ENCODE measurements at places on chromosomes 2 and 18.

DNA sequence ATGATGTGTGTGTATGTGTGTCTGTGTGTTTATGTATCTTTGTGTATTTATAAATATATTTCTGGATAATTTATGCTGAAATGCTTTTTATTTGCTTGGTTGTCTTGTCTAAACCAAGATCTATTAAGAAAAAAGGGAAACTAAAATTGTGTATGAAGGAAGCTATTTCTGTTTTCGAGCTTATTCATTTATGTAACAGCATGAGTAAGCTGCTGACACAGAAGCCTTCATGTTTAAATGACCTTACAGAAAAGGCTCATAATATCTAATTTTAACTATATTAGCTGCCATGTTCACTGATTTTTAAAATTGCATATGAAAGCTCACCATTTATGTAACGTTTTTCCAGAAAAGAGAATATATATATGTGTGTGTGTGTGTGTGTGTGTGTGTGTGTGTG is 392.8 kb downstream of the PTH2R start:
- no peak for DNase-seq

DNA sequence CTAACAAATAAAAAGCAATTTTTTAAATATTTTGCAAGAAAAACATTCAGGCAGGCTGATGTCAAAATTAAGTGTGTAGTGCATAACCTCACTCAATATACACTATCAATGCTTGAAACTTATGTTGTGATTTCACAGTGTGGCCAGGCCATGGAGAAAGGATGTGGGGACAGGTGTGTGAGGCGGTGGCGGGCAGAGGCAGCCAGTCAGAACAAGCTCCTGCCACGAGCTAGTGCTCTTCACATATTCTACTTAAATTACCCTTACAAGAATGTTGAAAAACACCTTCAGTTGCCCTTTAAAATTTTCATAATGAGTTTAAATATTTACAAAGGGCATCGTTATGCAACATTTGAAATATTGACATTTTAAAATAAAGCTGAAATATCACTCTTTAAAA is 43.2 kb downstream of the CYB5A start:
- peak; percentile 32 for DNase-seq

DNA sequence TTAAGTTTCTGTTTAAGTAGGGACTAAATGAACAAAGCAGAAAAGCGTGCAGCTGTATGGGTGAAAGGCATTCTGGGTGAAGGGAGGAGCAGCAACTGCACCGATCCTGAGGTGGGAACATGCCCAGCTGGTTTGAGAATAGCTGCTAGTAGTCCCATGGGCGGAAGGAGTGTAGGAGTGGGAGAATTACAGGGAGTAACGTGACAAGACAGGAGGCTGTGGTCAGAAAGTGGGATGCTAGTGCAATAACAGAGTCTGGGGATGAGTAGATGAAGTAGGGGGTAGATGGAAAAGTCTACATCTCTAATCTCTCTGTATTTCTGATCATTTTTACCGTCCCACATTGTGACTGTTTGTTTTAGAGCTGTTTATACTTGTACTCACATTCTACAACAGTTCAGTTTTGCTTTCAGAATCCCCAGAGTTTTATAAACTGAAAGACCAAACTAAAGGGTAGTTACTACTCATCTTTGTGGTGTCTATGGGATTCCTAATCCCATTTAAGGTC is 118.9 kb downstream of the LCLAT1 start:
- DNase-seq: peak; percentile 6

- no peak for DNase-seq
Observed at GRCh38 chr18:11587432-11587831, 22.0 kb upstream of the SLC35G4 start.

GRCh38 chr18:13559754-13560153 is 166.6 kb downstream of the FAM210A start:
- no peak for DNase-seq
